ENCODE measurements at places on chromosomes 6 and 20.

GRCh38 chr6:20350215-20350614 is 51.5 kb upstream of the E2F3 start:
- H3K4me3 ChIP-seq, result no peak overlapping the region
- no peak overlapping the region for H3K27ac ChIP-seq
- H3K4me1 ChIP-seq, result no peaks in the 10 kb centered on the region
- no peaks in the 10 kb centered on the region for H3K27me3 ChIP-seq

GRCh38 chr6:101429270-101429669 is 35.8 kb downstream of the GRIK2 start:
- no peaks in the 10 kb centered on the region for H3K4me1 ChIP-seq
- no peaks in the 10 kb centered on the region for H3K27me3 ChIP-seq
- no peaks in the 10 kb centered on the region for H3K36me3 ChIP-seq
- no peak overlapping the region for H3K4me3 ChIP-seq
- DNase-seq, result no peak

GRCh38 chr6:15594512-15595259 is 68.1 kb downstream of the DTNBP1 start:
- H3K4me3 ChIP-seq, result no peak overlapping the region
- H3K36me3 ChIP-seq, result no peaks in the 10 kb centered on the region
- H3K27ac ChIP-seq, result no peak overlapping the region
- DNase-seq, result no peak

DNA sequence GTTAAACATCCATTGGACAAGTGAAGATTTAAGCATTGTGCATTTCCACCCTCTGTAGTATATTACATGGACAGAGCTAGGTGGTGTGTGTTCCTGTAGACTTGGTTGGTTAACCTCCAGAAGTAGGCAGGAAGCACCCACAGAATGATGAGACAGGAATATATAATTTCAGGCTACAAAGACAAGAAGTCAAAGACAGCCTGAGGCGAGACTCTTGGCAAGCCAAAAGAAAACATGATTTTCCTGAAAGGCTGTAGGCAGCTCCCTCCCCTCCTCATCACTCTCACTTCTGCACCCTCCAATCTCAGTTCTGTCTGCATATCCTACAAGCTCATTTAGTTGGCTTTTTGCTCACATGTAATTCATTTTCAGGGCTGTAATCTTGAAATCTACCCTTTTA is 110.0 kb upstream of the SLC35B3 start:
- H3K4me3 ChIP-seq, result no peak overlapping the region
- no peak for DNase-seq
- no peaks in the 10 kb centered on the region for H3K27me3 ChIP-seq
- H3K4me1 ChIP-seq, result no peaks in the 10 kb centered on the region

GRCh38 chr6:41284726-41285125 is 1.8 kb downstream of the TREM1 start:
- H3K27me3 ChIP-seq, result peaks cover 2% of the 10 kb centered on the region
- no peak overlapping the region for H3K4me3 ChIP-seq
- H3K4me1 ChIP-seq, result no peaks in the 10 kb centered on the region
- no peak overlapping the region for H3K27ac ChIP-seq
- DNase-seq, result no peak

DNA sequence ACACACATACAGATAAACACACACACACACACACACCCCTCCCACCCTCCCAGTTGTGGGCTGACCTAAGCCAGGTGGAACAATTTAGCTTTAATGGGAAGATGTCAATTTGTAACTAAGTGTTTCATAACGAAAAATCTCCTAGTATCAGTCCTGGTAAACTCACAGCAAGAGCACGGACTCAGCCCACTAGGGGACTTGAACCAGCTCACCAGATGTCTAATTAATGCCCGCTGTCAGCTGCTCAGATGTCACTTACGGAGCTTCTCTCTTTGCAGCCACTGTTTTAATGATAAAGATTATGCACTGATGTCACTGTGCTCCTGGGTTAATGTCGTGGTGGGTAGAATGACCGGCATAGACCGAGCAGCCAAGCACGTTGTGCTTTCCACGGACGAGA is 116.6 kb upstream of the INSM1 start:
- H3K4me3 ChIP-seq, result no peak overlapping the region
- H3K4me1 ChIP-seq, result no peaks in the 10 kb centered on the region
- H3K36me3 ChIP-seq, result no peaks in the 10 kb centered on the region
- no peak overlapping the region for H3K27ac ChIP-seq
- H3K27me3 ChIP-seq, result no peaks in the 10 kb centered on the region
- no peak for DNase-seq

- no peaks in the 10 kb centered on the region for H3K36me3 ChIP-seq
- H3K4me3 ChIP-seq, result no peak overlapping the region
- no peak overlapping the region for H3K27ac ChIP-seq
- no peak for DNase-seq
Measured at GRCh38 chr6:6455272-6455671, 133.2 kb upstream of the LY86 start.

- no peak overlapping the region for H3K4me3 ChIP-seq
- no peaks in the 10 kb centered on the region for H3K36me3 ChIP-seq
- DNase-seq, result no peak
- H3K27ac ChIP-seq, result no peak overlapping the region
- H3K4me1 ChIP-seq, result no peaks in the 10 kb centered on the region
Measured at GRCh38 chr6:42509256-42509655, 54.6 kb upstream of the UBR2 start.

- no peaks in the 10 kb centered on the region for H3K4me1 ChIP-seq
- no peaks in the 10 kb centered on the region for H3K27me3 ChIP-seq
- H3K27ac ChIP-seq, result no peak overlapping the region
Measured at GRCh38 chr6:84643778-84644177, 120.6 kb downstream of the TBX18 start.

DNA sequence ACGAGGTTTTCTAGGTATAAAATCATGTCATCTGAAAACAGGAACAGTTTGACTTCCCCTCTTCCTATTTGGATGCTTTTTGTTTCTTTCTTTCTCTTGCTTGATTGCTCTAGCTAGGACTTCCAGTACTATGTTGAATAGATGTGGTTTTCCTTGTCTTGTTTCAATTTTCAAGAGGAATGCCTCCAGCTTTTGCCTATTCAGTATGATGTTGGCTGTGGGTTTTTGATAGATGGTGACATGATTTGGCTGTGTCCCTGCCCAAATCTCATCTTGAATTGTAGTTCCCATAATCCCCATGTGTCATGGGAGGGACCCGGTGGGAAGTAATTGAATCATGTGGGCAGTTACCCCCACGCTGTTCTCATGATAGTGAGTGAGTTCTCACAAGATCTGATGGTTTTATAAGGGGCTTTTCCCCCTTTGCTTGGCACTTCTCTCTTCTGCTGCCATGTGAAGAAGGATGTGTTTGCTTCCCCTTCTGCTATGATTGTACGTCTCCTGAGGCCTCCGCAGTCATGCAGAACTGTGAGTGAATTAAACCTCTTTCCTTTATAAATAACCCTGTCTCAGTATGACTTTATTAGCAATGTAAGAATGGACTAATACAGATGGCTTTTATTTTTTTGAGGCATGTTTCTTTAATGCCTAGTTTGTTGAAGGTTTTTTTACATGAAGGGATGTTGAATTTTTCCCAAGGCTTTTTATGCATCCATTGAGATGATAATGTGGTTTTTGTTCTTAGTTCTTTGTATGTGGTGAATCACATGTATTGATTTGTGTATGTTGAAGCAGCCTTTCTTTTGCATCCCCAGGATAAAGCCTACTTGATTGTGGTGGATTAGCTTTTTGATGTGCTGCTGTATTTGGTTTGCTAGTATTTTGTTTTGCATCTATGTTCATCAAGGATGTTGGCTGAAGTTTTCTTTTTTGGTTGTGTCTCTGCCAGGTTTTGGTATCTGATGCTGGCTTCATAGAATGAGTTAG is 239.1 kb downstream of the THBS2 start:
- DNase-seq, result no peak
- no peaks in the 10 kb centered on the region for H3K4me1 ChIP-seq
- H3K27me3 ChIP-seq, result no peaks in the 10 kb centered on the region
- no peak overlapping the region for H3K27ac ChIP-seq
- no peak overlapping the region for H3K4me3 ChIP-seq

GRCh38 chr6:159512571-159512970 is 180.5 kb downstream of the SOD2 start:
- H3K27ac ChIP-seq, result no peak overlapping the region
- H3K4me1 ChIP-seq, result no peaks in the 10 kb centered on the region
- no peaks in the 10 kb centered on the region for H3K27me3 ChIP-seq
- H3K4me3 ChIP-seq, result no peak overlapping the region
- no peak for DNase-seq

- no peaks in the 10 kb centered on the region for H3K36me3 ChIP-seq
- H3K27me3 ChIP-seq, result no peaks in the 10 kb centered on the region
- no peak overlapping the region for H3K4me3 ChIP-seq
- DNase-seq, result no peak
Measured at GRCh38 chr6:157850030-157850429, 27.0 kb downstream of the SNX9 start.

- no peaks in the 10 kb centered on the region for H3K27me3 ChIP-seq
- peaks cover 1% of the 10 kb centered on the region for H3K4me1 ChIP-seq
- H3K4me3 ChIP-seq, result no peak overlapping the region
- no peak for DNase-seq
- H3K27ac ChIP-seq, result no peak overlapping the region
- no peaks in the 10 kb centered on the region for H3K36me3 ChIP-seq
Measured at GRCh38 chr20:54347166-54347833, 128.1 kb upstream of the DOK5 start.

DNA sequence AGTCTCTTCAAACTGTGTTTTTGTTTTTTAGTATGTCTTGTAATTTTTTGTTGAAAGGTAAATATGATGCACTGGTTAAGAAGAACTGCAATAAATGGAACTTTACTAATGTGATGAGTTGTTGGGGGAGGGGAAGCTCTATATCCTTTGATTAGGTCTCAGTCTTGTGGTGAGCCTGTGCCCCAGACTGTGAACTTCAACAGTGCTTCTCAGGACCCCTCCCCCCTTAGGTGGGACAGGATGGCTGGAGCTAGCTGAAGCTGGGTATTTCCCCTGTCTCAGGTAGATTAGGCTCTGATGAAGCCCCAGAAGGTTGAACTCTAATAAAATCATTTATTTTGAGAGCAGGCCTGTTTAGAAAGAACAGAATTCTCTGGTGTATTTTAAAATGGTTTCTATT is 31.4 kb upstream of the TASP1 start:
- H3K27ac ChIP-seq, result no peak overlapping the region
- no peaks in the 10 kb centered on the region for H3K36me3 ChIP-seq
- DNase-seq, result no peak
- no peaks in the 10 kb centered on the region for H3K4me1 ChIP-seq

DNA sequence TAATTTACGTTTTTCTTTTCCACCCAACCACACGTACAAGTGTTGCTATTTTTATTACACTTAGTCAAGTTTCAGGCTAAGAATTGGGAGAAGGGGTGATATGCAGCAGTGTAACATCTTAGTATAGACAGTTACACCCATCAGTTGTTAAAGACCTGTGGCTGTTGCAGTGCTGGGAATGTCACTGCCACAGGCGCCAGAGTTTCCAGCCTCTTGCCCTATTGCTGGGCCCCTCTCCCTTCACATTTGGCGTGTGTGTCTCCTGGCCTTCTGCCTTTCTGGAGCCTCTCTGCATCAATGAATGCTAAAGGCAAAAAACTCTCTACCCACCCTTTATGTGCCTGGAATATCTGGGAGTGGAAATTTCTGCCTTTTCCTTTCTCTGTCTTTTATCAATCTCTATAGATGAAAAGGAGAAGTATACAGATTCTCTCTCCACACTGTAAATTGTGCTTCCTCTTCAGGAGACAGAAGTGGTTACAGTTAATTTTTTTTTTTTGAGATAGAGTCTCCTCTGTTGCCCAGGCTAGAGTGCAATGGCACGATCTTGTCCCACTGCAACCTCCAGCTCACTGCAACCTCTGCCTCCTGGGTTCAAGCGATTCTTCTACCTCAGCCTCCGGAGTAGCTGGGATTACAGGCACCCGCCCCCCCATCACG is 73.0 kb downstream of the TIAM2 start:
- no peak overlapping the region for H3K4me3 ChIP-seq
- no peaks in the 10 kb centered on the region for H3K36me3 ChIP-seq
- no peak overlapping the region for H3K27ac ChIP-seq
- H3K4me1 ChIP-seq, result no peaks in the 10 kb centered on the region
- H3K27me3 ChIP-seq, result no peaks in the 10 kb centered on the region

DNA sequence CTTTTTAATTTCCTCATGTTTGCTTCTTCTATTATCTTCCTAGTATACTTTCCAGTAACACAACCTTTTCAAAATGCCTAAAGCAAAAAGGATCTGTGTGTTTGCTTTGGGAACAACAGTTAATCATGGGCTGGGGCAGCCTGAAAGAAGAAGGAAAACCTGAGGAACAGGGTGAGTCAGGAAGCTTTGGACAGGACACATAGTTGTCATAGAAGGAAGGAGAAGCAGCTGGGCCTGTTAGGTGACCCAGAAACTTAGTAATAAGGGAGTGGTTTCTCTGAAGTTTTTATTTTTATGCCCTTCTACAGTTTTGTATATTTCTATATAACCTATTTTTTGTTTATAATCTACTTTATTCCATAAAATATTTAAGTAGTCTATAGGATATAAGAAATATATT is 61.4 kb downstream of the CD24 start:
- DNase-seq, result no peak
- H3K4me1 ChIP-seq, result peaks cover 3% of the 10 kb centered on the region
- H3K27me3 ChIP-seq, result no peaks in the 10 kb centered on the region
- H3K36me3 ChIP-seq, result no peaks in the 10 kb centered on the region
- no peak overlapping the region for H3K4me3 ChIP-seq

DNA sequence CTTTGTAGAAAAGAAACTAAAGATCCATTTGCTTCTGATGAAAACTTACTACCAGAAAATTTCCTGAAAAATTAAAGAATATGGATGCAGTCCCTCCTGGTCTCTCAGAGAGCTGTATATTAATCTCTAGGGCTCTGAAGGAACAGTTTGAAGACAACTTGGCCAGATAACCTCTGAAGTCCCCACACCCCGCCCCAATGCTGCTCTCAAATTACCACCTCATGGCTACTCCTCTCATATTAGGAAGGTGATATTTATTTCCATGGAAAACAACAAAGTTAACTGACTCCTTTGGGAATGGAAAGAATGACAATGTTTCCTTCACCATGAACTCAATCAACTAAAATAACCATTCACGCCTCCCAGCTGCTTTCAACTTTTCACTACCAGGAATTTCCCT is 408.4 kb upstream of the FLRT3 start:
- no peaks in the 10 kb centered on the region for H3K4me1 ChIP-seq
- H3K4me3 ChIP-seq, result no peak overlapping the region
- no peak for DNase-seq
- no peaks in the 10 kb centered on the region for H3K27me3 ChIP-seq
- H3K36me3 ChIP-seq, result no peaks in the 10 kb centered on the region

- no peak overlapping the region for H3K27ac ChIP-seq
- H3K36me3 ChIP-seq, result no peaks in the 10 kb centered on the region
- no peaks in the 10 kb centered on the region for H3K27me3 ChIP-seq
- DNase-seq, result no peak
- H3K4me1 ChIP-seq, result no peaks in the 10 kb centered on the region
Measured at GRCh38 chr6:107717781-107718180, 106.3 kb downstream of the SCML4 start.

- H3K4me3 ChIP-seq, result no peak overlapping the region
- no peaks in the 10 kb centered on the region for H3K27me3 ChIP-seq
- no peak for DNase-seq
- H3K4me1 ChIP-seq, result 0 out of 2 replicates have a peak, but pooled peaks cover 3% of the 10 kb centered on the region
- no peaks in the 10 kb centered on the region for H3K36me3 ChIP-seq
Measured at GRCh38 chr20:20413810-20414281, 45.9 kb downstream of the INSM1 start.

Measured in iPS DF 6.9 (cell line).